Endothelial cell of umbilical vein (primary cell): ENCODE measurements at places on chromosomes 16 and 17. TPM values are rescaled to one million over a fixed set of nuclear protein-coding genes. Genes with fewer than 3 reads are reported as not detected.

Gene KCNJ12
- 0.19 and 0.21 TPM in 2 replicates for polyA plus RNA-seq

Gene BCO1
- polyA plus RNA-seq: not detected in 2 replicates

Gene TEKT5
- polyA plus RNA-seq: 0.16 TPM in 1 of 2 replicates, not detected in the other

Gene MRPS7
- 74.8 and 82.8 TPM in 2 replicates for polyA plus RNA-seq

Gene TEX19
- polyA plus RNA-seq: 0.05 and 0.06 TPM in 2 replicates

Gene CCL18
- not detected in 2 replicates for polyA plus RNA-seq

Gene MT1M
- polyA plus RNA-seq: 4.1 and 4.3 TPM in 2 replicates

GRCh38 chr16:24497440-24497839 is 41.9 kb upstream of the RBBP6 start:
- DNase-seq: no peak

- DNase-seq: no peak
These were observed 80.7 kb downstream of the HELZ start for GRCh38 chr17:67164302-67164701.

GRCh38 chr16:12504312-12504711 is 299.4 kb downstream of the CPPED1 start:
- DNase-seq: no peak

GRCh38 chr17:82915010-82915756 is 75.4 kb upstream of the ZNF750 start:
- no peak for DNase-seq

GRCh38 chr16:72129976-72130656 is 36.5 kb downstream of the DHX38 start:
- DNase-seq: no peak

- no peak for DNase-seq
These were observed 123.5 kb downstream of the CBLN1 start for GRCh38 chr16:49158029-49158642.

GRCh38 chr17:38653230-38653629 is 21.5 kb downstream of the EPOP start:
- DNase-seq: no peak

GRCh38 chr17:49104511-49105074 is 28.0 kb upstream of the B4GALNT2 start:
- DNase-seq: no peak

DNA sequence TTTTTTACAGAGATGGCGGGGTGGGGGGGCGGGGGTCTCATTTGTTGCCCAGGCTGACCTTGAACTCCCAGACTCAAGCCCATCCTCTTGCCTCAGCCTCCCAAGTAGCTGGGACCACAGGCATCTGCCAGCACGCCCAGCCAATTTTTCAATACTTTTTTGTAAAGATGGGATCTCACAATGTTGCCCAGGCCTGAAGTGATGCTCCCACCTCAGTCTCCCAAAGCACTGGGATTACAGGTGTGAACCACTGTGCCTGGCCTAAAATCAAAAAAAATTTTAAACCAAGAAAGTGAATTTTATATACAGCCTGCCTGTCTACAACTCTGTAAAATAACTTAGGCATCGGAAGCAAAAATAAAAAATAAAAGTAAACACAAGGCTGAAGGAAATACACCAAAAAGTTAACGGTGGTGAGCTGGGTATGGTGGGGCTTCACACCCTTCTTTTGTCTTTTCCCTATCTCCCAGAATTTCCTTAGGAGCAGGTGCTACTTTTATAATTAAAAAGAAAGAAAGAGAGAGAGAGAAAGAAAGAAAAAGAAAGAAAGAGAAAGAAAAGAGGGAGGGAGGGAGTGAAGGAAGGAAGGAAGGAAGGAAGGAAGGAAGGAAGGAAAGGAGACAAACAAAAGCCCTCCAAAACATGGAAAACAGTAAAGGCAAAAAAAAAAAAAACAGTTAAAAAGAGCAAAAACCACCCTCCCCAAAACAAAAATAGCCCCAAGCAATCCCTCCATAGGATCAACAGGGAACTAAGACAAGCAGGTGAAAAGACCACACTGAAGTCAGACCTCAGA is 51.4 kb downstream of the TBC1D16 start:
- no peak for DNase-seq

- DNase-seq: peak; percentile 36
These were observed 145.3 kb downstream of the IRF8 start for GRCh38 chr16:86044241-86044671.

DNA sequence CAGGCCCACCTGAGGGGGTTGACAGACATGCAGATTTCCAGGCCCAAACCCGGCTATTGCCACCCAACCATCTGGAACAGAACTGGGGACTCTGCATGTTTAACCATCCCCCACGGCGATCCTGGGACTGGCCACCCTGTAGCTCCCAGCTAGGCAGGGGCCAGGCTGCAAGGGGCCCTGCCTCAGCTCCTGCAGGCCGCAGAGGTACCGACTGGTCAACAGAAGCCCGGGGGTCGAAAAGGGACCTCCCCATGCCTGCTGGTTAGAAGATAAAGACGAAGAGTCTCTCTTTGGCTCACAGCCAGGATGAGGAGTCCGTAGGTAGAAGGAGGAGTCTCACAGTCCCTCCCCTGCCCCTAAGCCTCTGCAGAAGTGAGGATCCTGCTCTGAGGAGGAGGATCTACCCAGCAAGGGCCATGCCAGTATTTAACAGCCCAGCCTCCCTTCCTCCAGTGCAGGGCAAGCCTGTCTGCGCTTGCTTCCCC is 223.4 kb upstream of the TNRC6C start:
- no peak for DNase-seq

DNA sequence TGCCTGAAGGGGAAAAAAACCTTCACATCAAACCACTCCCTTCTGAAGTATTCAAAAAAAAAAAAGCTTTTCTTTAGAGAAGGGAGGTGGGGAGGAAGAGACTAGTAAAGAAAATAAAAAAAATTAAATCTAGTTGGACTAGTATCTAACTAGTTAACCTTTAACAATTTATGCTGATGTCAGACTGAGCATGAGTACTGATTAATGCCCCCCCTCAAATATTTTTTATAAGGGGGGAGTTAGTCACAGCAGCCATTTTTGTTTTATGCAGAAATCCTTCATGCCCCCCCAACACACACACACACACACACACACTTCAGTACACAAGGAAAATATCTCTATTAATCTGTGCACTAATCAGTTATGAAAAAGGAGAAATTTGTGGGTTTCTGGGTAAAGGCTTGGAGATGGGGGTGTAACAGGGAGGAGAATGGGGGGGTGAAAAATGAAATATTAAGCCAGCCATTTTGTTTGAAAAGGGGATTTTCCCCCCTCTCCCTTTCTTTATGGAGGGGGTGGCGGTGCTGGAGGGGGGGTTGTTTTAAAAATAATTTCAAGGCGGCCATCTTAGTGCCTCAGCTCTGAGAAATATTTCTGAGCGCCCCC is 4.7 kb upstream of the CHD3 start:
- peak; percentile 58 for DNase-seq
